MV-4-11 (cell line): ENCODE measurements at places on chromosomes 4 and X.
A peak's percentile ranks its signal among the peaks of the same experiment; 100 is the strongest.

GRCh38 chrX:139298437-139298836 lies 232.1 kb upstream of the F9 start:
- DNase-seq = no peak

- no peak for DNase-seq
Observed at GRCh38 chr4:123339507-123340380, 56.9 kb upstream of the SPRY1 start.

GRCh38 chr4:56995525-56995924 lies 16.8 kb downstream of the POLR2B start:
- no peak for DNase-seq

DNA sequence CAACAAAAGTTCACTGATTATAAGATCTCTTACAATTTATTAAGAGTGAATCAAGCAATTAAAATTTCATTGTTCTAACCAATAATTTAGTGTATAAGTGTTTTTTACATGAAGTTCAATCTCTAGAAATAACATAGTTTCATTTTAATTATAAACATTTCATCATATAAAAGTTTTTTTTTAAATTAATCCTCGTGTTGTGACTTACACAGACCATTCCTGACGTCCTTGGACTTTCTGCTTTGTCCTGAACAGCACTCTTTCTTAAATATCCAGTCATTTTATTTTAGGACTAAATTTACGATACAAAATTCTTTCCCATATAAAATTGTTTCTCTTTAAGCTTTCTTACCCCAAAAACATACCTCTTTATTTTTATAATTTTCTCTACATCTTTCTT lies 841.7 kb upstream of the POU3F4 start:
- DNase-seq = no peak

DNA sequence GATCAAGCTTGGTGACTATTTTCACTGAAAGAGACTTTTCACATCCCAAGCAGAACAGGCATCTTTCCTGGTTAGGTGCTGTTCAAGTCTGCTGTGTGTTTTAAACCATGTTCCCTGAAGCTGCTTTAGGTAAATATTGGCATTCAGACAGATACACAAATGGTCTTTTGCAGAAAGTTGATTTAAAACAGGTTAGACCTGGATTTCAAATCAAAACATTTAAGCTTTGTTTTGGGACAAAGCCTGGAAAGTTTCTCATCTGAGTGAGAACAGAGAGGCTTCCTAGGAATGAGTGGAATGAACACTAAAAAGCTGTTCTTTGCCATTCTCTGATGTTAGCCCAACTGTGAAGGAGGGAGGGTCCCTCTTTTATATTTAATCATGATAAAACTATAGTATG lies 10.1 kb downstream of the ANXA3 start:
- no peak for DNase-seq

- peak; percentile 53 for DNase-seq
Observed at GRCh38 chr4:158808399-158808798, 39.6 kb downstream of the FNIP2 start.

GRCh38 chr4:14528918-14529317 lies 473.4 kb upstream of the CPEB2 start:
- no peak for DNase-seq

DNA sequence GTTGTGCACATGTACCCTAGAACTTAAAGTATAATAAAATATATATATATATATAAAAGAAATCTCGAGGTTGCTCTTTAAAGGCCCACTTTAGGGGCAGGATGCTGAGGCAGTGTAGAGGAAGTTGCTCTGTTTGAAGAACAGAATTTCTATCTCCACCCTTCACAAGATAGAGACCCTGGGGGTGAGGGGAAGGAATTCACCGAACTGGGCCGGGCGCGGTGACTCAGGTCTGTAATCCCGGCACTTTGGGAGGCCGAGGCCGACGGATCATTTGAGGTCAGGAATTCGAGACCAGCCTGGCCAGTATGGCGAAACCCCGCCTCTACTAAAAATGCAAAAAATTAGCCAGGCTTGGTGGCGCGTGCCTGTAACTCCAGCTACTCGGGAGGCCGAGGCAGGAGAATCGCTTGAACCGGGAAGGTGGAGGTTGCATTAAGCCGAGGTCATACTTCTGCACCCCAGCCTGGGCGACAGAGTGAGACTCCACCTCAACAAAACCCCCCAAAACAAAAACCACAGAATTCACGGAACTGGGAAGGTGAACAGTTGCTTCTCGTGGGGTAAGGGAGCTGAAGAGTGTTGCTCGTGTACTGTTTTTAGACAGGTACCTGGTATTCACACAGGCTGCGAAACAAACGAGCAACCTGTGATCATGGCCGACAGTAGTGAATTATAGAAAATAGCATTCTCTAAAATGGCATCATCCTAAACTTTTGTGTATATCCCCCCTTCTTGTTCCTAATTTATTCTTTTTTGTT lies 6.2 kb downstream of the PLAC8 start:
- peak; percentile 59 for DNase-seq

- no peak for DNase-seq
Observed at GRCh38 chr4:27619435-27619834, 758.8 kb downstream of the STIM2 start.

GRCh38 chrX:44935172-44935571 lies 62.2 kb downstream of the KDM6A start:
- no peak for DNase-seq

DNA sequence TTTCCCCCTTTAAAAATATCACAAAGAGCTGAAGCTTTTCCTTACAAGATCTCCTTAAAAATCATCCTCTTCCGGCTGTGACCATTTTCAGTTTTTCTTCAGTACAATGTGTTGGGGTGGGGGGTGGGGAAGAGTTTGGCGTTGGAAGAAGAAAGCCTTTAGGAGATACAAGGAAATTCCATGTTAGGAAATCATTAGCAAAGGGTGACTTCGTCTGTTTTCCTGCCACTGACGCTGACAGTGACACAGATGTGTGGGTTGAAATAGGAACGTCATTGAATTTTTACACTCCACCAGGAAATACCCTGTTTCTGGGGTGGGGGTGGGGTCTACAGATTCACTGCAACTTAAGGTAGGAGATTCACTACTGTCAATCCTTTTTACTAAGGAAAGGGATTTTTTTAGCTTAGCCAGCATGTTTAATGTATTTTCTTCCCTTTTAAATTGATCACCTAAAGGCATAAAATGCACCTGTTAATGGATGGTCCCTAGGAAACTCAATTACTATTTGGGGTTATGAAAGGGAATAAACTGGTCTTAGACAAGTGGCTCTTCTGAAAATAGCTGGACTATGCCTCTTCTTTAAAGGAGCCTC lies 3.9 kb downstream of the MAMLD1 start:
- DNase-seq = no peak

DNA sequence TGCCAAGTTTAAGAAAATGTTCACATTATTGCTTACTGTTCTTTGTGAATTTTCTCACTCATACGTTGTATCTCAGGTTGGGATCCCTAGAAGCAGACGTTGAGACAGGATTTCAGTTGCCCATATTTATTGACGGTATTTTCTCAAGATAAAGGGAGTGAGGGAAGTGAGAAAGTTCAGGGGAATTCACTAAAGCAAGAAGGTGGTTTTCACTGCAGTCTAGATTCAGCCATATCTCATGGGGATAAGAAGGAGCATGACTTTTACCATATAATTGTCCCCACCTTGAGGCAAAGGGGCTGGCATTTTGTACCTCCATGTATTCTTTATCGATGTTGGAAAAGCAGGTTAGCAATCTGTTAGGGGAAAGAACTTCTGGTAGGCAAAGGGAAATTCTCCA lies 543.0 kb downstream of the CCSER1 start:
- DNase-seq = no peak

GRCh38 chrX:130111220-130112154 lies 1.2 kb upstream of the ELF4 start:
- no peak for DNase-seq

- peak; percentile 1 for DNase-seq
Observed at GRCh38 chr4:104964410-104965175, 182.1 kb upstream of the TET2 start.

DNA sequence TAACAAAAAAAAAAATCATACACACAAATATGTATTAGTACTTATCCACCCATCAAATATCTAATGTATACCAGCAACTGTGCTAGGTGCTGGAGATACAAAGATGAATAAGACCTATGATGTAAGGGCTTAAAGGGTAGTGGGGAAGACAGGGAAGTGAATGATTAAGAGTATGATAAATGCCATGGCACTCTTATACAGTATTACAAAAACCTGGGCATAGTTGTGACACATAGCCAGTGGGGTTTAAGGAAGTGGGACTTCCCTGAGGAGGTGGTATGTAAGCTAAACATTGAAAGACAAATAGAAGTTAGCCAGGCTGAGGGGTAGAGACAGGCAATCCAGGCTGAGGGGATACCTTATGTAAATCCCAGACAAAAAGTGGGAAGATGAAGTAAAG lies 23.5 kb downstream of the CHM start:
- DNase-seq = peak; percentile 56

GRCh38 chrX:48569958-48570357 lies 4.3 kb upstream of the RBM3 start:
- DNase-seq = peak; percentile 71

GRCh38 chr4:102141842-102142241 lies 203.4 kb downstream of the SLC39A8 start:
- DNase-seq = no peak

- DNase-seq = no peak
Observed at GRCh38 chrX:79107891-79108718, 36.4 kb upstream of the GPR174 start.

GRCh38 chr4:118776157-118776954 lies 59.6 kb downstream of the SEC24D start:
- peak; percentile 14 for DNase-seq

- no peak for DNase-seq
Observed at GRCh38 chrX:151701531-151701930, 6.3 kb downstream of the PRRG3 start.

GRCh38 chr4:37317104-37317643 lies 72.6 kb downstream of the NWD2 start:
- DNase-seq = no peak

DNA sequence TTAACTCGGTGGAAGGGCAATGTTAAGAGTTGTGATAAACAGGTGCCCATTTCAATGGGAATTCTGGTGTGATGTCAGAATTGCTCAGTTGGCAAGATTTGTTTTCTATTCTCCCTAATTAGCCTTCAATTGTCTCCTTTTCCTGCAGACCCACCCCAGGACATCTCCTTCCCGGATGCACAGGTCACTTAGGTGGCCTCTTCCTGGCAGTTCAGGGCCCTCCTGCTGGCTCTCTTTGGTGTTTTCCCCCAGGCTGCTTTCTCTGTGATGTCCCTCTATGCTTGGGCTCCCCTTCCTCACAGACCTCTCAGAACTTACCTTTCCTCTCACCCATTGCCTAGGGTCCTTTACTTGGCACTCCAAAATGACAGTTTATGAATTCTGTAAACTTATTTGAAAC lies 126.3 kb downstream of the GPAT3 start:
- no peak for DNase-seq

- no peak for DNase-seq
Observed at GRCh38 chr4:149553959-149554520, 261.6 kb downstream of the IQCM start.

- DNase-seq = no peak
Observed at GRCh38 chr4:1370321-1371124, 23.5 kb downstream of the UVSSA start.

- no peak for DNase-seq
Observed at GRCh38 chrX:47189906-47190305, 3.7 kb upstream of the UBA1 start.

- DNase-seq = no peak
Observed at GRCh38 chr4:110742143-110742542, 119.3 kb upstream of the PITX2 start.

GRCh38 chrX:3680459-3680858 lies 33.0 kb downstream of the PRKX start:
- no peak for DNase-seq

DNA sequence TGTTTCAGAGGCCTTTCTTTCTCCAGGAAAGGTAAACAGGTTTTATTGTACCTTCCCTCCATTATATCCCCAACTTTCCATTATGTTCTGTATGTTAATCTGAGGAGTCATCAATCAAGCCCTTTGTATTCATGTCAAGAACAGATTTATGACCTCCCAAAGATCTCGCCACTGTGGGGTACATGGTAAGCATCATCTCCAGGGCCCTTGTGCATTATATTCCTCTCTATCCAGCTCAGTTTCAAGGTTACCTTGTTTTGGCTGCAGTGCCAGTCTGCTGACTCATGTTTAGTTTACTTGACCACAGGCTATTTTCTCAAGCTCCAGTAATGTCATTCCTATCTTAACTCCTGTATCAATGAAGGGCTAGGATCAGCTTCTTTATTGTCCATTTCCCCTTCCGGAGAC lies 125.1 kb upstream of the FRMPD4 start:
- no peak for DNase-seq
